Activated CD4-positive, alpha-beta T cell treated with anti-CD3 and anti-CD28 coated beads for 48 hours (primary cell): ENCODE measurements at places on chromosomes 5 and 9.

GRCh38 chr5:57683036-57683630 is 200.5 kb upstream of the ACTBL2 start:
- no peak for DNase-seq

DNA sequence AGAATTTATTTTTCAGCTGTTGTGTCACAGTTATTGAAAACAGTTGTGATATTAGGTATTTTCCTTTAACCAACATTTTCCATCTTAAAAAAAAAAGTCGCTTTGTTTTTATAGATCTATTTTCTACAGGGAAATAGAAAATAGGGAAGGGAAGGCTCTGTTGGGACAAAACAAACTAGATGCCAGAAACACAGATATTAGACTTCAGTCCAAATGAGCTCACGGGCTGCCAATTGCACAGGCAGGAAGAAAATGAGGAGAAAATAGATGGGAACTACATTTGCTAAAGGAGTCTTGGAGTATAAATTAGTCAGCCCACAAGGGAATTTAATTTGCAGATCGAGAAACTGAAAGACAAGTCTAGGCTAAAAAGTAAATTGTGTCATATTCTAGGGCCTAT is 21.4 kb upstream of the ISOC1 start:
- DNase-seq = no peak

- no peak for DNase-seq
These were observed 40.1 kb upstream of the KIAA1958 start for GRCh38 chr9:112446526-112446925.

GRCh38 chr9:98654247-98654646 is 54.5 kb downstream of the GABBR2 start:
- DNase-seq = no peak

GRCh38 chr5:179289756-179290385 is 55.4 kb downstream of the ADAMTS2 start:
- no peak for DNase-seq

GRCh38 chr5:51599587-51599986 is 216.3 kb downstream of the ISL1 start:
- no peak for DNase-seq

DNA sequence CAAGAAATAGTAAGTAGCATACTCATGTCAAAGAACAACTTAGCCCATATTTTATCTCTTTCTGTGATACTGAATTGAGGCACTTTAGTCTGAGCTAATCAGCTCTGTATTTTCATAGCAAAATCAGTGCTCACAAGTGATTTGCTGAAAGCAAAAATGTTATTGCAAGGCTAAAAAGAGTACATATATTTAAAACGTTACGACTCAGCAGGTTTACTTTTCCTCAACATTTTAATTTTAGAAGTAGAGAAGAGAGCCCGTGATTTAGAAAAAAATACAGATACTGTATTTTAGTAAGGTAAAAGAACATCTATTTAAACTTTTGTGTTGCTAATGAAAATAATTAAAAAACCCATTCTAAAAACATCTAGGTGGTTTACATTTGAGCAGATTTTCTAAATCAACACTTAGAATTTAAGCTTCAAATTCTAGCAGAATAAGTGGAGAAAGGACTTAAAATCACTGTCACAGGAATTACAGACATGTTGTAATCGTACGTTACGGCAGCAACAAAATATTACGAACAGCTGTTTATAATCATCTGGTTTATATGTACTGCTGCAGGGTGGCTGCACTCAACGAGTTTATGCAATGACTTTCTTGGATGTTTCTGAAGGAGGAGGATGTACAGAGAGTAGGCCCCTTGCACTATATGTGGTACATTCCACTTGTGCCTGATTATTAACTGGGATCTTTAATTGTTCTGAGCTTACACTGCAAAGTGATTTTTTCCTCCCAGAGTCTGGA is 20.1 kb downstream of the SREK1 start:
- DNase-seq = no peak

- no peak for DNase-seq
These were observed 2.0 kb downstream of the PITX1 start for GRCh38 chr5:135031813-135032694.

DNA sequence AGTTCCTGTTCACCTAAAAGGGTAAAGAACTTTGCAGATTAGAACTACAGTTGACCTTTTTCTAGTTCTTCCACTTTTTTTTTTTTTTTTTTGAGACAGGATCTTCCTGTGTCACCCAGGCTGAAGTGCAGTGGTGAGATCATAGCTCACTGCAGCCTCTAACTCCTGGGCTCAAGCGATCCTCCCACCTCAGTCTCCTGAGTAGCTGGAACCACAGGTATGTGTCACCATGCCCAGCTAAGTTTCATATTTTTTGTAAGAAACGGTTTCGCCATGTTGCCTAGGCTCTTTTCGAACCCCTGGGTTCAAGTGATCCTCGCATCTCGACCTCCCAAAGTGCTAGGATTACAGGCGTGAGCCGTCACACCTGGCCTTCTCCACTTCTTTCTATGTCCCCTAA is 39.7 kb upstream of the TNFAIP8 start:
- DNase-seq = peak; percentile 56

DNA sequence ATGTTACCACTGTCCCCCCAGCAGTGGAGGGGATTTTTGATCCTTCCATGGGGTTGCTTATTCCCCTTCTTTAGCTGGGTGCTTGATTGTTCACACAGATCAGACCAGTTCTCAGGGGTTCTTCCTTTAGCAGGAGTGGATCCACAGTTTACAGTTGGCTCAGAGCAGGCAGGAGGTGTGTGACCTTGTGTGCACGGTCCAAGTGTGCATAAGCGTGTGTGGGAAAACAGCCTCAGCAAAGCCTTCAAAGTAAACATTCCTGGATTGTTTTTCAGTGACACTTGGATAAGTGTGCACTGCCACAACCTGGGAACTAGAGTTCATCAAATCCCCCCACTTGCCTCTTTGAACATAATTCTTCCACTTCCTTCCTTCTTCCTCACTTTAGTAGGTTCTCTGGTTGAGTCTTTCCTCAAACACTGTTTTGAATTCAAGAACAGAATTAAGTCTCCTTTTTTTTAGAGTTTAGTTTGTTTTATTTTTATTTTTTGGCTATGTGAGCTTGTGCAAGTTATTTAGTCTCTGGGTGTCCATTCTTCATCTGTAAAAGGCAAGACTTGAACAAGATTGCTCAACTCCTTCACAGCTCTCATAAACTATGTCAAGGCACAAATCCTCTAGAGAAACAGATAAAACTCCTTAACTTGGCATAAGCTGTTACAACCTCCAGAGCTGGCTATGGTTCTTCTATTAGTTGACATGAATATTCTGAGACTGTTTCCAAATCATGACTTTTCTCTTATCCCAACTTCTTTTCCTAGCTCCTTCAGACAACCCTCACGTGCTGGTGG is 78.0 kb downstream of the OSMR start:
- no peak for DNase-seq

DNA sequence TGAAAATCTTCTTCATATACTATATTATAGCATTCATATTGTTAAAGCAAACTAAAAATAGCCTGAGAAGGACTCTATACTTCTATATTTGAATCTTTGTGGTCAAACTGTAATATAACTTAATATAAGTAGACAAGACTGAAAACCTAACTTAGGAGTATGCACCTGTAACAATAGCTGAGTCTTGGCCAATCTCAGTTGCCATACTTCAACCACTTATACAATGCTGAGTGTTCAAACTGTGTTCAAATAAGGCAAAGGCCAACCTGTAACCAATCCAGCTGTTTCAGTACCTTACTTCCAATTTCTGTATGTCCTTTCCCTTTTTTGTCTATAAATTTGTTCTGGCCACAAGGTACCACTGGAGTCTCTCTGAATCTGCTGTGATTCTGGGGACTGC is 1360.8 kb upstream of the CDH9 start:
- DNase-seq = no peak

GRCh38 chr5:150503977-150504620 is 3.8 kb upstream of the NDST1 start:
- DNase-seq = no peak

DNA sequence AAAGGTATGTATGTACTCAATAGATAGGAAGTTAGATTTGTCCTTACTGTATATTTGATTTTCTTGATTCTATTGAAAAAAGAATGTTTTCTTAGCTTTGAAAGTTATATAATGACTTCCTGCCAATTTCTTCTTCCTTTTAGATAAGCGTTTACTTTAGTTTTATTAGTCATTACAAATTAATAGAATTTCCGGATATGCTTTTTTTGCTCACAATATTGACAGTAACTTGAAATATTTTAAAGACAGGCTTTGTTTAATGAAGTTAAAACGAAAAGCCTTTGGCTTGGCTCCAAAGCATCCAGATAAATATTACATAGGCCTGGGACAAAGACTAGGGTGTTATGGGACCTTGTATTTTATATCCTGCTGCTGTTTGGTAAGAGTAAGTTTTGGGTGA is 49.5 kb downstream of the CWC27 start:
- no peak for DNase-seq

- DNase-seq = no peak
These were observed 5.7 kb upstream of the PHYKPL start for GRCh38 chr5:178238313-178238635.

DNA sequence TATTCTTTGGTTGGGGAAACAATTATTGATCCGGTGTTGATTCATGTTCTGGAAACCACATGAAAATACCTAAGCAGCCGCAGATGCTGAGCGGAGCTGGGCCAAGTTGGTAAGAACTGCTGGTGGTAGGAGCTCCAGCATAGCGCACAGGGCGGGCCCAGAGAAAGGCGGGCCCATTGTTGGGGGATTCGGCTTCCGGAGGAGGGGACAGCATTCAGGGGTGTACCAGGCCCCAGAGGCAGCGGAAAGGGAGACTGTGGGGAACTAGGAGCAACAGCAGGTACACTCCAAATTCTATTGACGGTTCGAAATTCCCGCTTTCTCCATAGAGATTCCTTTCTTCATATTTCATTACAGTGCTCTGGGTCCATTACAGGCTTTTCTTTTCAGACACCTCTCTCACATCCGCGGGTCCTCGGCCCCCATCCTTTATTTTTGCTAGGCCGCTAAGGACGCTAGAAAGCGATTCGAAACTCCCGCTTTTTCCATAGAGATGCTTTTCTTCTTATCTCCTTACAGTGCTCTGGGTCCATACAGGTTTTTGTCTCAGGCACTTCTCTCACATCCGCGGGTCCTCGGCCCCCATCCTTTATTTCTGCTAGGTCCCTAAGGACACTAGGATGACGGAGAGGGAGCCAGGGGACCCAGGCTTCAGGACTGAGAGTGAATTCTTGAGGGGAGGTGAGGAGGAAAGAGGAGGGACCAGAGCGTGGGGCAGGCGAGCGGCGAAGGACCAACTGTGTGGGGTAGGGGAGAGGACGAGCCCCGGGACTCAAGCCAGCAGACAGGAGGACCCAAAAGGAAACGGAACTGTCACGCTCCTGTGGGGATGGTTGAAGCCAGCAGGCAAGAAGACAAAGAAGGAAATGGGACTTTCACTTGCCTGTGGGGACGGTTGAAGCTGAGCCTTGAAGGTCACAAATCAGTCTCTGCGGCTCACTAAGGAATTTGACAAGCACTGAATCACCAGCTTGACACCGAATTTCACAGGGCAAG is at the start of gene CCDC152:
TSS of gene CCDC152 (plus strand) at position 213 of the 996 bp plus-strand sequence. CDS start 2,304 bp downstream, outside the sequence.
- peak; percentile 74 for DNase-seq

DNA sequence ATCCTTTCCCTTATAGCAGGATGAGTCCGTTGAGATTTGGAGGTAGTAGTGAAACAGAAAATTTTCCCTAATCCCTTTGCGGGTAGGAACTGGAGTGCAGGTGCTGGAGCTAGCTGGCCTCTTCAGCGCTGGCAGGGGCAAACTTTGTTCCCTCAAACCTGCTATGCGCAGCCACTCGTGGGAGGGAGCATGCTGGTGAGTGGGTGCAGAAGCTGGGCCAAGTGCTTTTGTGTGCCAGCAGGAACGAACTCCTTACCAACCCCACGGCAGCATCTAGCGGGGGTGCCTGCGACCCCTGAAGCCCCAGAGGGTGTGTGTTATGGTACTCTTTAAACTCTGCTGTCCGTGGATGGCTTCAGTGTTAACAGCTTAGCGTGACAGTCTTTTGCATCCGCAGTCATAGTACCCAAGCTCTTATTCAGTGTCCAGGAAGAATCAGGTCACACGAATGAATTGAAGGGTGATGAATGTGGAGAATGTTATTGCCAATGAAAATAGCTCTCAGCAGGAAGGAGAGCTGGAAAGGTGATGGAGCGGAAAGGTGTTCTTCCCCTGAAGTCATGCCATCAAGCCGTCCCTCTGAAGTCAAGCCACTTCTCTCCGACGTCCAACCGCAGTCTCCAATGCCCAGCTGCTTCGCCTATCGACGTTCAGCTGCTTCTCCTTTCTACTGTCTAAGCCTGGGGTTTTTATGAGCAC is 1445.1 kb upstream of the CDH9 start:
- no peak for DNase-seq

DNA sequence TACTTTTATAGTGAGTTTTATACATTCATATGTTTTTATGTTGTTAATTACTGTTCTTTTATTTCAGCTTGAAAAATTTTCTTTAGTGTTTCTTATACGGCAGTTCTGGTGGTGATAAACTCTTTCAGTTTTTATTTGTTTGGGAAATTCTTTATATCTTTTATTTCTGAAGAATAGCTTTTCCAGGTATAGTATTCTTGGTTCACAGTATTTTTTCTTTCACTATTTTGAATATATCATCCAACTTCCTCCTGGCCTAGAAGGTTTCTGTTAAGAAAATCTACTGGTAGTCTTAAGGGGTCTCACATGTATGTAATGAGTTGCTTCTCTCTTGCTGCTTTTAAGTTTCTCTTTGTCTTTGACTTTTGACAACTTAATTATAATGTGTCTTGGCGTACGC is 79.4 kb downstream of the NXNL2 start:
- no peak for DNase-seq

GRCh38 chr5:100755435-100755834 is 147.6 kb downstream of the ST8SIA4 start:
- no peak for DNase-seq

GRCh38 chr5:177336112-177336511 is 15.4 kb downstream of the LMAN2 start:
- DNase-seq = peak; percentile 62

- DNase-seq = no peak
These were observed 199.9 kb upstream of the PIK3R1 start for GRCh38 chr5:68015381-68016302.

DNA sequence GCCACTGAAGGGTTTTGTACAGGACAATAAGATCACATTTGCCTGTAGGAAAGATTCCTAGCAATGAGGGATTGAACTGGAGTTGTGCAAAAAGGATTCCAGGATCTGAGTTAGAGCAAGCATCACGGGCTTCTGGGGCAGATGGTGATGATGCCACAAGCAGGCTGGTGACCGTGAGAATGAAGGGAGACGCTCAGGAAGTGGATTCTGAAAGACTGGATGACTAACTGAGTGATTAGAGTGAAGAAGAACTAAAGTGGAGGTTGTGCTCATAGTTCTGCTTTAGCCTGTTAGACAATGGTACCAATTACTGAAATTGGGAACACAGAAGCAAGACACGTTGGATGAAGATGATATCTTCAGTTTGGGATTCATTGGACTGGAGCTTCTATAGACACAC is 168.2 kb downstream of the CD180 start:
- peak; percentile 31 for DNase-seq

GRCh38 chr5:119418606-119419100 is 33.6 kb upstream of the HSD17B4 start:
- DNase-seq = no peak
